ENCODE measurements at places on chromosomes 2 and 18. TPM values are rescaled to one million over a fixed set of nuclear protein-coding genes. Genes with fewer than 3 reads are reported as not detected.

GRCh38 chr2:136297312-136297711 lies 179.4 kb upstream of the CXCR4 start:
- no peak for DNase-seq

The IL1R1 gene
- 7.2 TPM for total RNA-seq

The PDE11A gene
- total RNA-seq: under 0.01 TPM

DNA sequence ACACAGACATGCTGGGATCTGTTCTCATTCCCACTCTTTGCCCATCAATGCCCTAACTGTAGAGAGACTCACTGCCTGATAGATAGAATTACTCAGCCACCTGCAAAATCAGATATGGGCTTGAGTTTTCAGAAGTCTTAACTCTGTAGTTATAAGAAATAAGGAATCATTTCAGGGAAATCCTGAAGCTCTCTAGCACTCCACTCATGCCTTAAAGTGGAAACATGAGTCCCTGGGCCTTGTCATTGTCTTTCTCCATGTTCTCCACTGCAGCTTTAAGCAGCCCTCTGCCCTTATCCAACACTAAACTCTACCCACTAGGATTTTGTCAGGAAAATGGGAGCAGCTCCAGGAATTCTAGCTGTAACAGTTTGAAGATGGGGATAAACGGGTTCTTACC lies 192.5 kb downstream of the SNTG2 start:
- no peak for DNase-seq

DNA sequence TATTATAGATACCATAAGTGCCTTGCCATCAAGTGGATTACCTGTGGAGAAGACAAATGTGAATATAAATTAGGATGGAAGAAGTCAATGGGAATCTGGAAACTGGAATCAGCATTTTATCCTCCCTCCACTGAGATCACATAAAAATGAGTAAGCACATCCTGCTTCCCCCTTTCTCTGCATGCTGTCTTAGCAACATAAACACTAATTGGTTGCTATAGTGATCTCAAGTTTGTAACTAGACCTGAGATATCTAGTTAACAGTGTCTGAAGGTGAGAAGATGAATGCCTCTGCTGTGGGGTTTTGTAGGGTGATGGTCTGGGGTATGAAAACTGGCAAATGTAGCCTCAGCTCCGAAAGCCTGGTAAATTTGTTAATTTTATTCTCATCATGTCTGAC lies 1357.5 kb upstream of the CELF4 start:
- DNase-seq: no peak

- DNase-seq: no peak
Observed at GRCh38 chr2:86592547-86593230, 29.4 kb upstream of the CHMP3 start.

All from dermis microvascular lymphatic vessel endothelial cell (primary cell).